ENCODE measurements at places on chromosomes 3 and 15.

- DNase-seq, result no peak
These were observed 466.6 kb downstream of the RAP2B start for GRCh38 chr3:153628591-153628990.

DNA sequence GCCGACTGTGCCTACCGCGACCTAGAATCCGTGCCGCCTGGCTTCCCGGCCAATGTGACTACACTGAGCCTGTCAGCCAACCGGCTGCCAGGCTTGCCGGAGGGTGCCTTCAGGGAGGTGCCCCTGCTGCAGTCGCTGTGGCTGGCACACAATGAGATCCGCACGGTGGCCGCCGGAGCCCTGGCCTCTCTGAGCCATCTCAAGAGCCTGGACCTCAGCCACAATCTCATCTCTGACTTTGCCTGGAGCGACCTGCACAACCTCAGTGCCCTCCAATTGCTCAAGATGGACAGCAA lies 1.4 kb downstream of the ISLR start:
- DNase-seq, result no peak

GRCh38 chr15:90918034-90918788 lies 14.1 kb downstream of the HDDC3 start:
- DNase-seq, result no peak

DNA sequence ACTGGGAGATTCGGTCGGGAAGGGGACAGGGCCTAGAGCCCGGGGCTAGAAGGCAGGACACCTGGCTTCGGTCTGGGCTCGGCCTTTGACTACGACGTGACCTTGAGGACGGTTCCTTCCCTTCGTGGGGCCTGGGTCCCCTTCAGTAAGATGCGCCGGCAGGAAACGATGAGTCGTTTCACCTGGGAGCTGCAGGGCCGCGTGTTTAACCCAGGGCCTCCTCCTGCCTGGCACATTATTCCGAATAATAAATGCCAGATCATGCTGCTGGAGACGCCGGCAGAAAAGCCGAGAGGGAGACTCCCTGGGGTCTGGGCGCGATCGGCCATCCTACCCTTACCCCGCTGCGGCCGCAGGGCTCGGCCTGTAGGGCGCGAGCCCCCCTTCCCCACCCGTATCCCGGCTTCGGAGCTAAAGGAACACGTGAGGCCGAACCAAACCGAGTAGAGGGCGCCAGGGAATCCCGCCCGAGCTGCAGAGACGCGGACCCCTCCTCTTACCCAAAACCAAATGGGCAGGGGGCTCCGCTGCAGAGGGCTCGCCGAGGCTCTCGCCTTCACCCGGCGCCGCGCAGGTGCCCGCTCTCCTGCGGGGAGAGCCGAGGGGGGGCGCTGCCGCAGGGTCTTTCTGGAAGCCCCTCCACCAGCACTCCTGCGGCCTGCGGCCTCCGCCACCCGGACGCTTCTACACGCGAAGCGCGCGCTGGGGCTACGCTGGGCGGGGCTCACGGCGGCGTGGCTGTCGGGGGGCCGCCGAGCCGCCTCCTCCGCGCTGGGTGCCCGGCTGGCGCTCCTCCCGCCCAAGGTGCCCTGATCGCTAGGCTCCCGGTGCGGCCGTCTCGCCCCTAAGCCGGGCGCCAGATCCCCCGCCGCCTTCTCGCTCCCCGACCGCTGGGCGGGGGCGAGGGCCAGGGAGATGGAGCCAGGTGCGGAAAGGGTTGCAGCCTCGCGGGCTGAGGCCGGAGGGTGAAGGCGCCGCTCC lies at the start of gene BDH1:
BDH1 (minus strand) TSS at position 688 of the 981 bp plus-strand sequence. CDS start 9,525 bp downstream, outside the sequence.
- peak; percentile 48 for DNase-seq

GRCh38 chr3:161475206-161475605 lies 21.4 kb upstream of the OTOL1 start:
- DNase-seq, result no peak

- DNase-seq, result no peak
These were observed 32.6 kb downstream of the PLS1 start for GRCh38 chr3:142628801-142629200.

DNA sequence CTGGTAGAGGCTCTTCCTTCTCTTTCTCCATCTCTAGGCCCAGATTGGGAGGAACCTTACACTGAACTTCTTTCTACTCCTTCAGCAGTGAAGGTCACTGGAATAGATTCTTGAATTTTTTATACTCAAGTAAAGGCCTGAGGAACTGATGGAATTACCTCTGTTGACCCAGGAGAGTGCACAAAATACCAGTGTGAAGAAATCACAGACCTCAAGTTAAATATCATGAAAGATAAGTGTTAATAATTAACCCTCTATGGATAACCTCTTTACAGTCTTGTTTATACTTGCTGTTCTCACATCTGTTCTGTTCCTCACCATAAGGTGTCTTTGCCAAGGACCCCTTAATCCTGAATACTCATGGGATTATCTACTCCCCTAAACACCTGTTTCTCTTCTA lies 244.4 kb upstream of the STAC start:
- DNase-seq, result no peak

DNA sequence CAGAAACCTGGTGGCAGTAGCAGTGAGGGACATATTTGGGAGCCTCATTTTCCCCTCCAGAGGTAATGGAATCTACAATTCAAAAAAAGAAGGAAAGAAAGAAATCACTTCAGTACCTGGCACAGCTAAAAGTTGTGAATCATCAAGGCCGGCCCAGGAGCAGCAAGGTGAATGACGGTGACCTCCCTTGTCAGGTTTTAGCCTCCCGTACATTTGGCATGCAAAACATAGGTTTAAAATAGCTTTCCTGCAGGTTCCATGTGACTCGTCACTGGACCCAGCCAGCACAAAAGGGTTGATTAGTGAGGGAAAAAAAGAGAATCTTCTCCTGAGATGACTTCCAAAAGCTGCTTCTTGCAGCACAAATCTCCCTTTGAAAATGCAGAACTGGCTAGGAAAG lies 394.2 kb downstream of the LSAMP start:
- DNase-seq, result no peak

GRCh38 chr15:50046867-50047266 lies 72.2 kb downstream of the ATP8B4 start:
- DNase-seq, result no peak

DNA sequence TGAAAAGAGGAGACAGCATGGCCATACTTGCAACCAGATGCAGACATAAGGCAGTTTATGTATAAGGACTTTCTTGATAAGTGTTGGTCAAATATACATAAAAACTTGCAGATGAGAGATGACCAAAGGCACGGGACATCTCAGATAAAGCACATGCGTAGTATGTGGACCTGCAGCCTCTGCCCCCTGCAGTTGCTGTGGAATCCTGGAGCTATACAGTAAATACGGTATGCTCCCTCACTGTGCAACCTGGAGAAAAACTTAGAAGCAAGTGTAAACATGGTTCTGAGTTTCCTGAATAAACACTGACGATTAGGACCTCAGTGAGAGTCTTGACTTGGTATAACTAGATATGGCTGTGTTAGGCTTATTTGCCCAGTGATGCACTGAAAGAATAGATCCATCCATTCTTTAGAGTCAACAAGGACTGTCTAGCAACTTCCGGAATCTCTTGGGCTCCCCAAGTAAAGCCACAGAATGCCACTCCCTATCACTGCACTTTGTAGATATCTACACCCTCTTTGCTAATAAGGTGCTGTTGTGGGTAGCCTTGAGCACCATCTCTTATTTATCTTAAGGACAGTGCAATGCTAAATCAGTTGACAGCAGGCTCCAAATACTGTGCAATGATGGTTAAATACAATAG lies 40.2 kb downstream of the GJD2 start:
- DNase-seq, result no peak

- DNase-seq, result no peak
These were observed 946.7 kb downstream of the NAALADL2 start for GRCh38 chr3:175805825-175806224.

DNA sequence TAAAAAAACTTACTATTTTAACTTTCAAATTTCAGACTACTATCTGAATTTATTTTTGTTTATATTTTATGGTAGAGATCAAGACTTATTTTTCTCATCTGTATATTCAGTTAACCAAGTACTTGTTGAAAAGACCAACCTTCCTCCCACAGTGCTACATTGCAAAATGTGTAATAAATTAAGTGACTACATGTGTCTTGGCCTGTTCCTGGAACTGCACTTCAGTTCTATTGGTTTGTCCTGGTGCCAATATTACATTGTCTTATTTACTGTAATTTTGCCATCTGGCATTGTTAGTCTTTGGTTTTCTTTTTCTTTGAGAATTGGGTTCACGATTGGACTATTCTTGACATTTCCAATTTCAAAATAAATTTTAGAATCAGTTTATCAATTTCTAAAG lies 138.4 kb upstream of the KCNMB2 start:
- DNase-seq, result no peak

DNA sequence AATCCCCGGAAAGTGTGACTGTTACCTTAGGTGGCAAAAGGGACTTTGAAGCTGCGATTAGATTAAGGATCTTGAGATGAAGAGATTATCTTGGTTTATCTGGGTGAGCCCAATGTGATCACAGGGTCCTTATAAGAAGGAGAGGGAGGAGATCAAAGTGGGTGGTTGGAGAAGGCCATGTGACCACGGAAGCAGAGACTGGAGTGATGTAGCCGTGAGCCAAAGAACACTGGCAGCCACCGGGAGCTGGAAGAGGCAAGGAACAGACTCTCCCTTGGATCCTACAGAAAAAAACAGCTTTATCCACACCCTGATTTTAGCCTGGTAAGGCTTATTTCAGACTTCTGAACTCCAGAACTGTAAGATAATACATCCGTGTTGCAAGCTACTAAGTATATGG lies 29.9 kb downstream of the CRABP1 start:
- DNase-seq, result no peak

GRCh38 chr3:13711911-13712650 lies 163.2 kb downstream of the FBLN2 start:
- DNase-seq, result no peak

DNA sequence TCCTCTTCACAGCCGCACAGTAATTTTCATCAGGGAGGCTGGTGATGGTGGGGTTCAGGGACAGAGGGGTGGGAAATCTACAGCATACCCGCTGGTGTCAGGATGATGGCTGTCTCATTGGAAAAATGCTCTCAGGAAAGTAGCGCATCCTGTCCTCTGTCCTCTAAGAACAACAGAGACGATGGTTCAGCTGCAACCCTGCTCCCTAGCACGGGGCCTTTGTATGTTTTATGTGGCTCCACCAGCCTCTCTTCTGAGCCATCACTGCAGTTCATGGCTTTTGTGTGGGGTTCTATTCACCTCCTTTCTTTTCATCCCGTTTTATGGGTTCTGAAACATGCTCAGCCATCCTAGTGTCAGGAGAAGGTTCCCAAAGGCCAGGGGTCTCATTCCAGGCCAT lies 68.9 kb downstream of the EPHB1 start:
- DNase-seq, result no peak

DNA sequence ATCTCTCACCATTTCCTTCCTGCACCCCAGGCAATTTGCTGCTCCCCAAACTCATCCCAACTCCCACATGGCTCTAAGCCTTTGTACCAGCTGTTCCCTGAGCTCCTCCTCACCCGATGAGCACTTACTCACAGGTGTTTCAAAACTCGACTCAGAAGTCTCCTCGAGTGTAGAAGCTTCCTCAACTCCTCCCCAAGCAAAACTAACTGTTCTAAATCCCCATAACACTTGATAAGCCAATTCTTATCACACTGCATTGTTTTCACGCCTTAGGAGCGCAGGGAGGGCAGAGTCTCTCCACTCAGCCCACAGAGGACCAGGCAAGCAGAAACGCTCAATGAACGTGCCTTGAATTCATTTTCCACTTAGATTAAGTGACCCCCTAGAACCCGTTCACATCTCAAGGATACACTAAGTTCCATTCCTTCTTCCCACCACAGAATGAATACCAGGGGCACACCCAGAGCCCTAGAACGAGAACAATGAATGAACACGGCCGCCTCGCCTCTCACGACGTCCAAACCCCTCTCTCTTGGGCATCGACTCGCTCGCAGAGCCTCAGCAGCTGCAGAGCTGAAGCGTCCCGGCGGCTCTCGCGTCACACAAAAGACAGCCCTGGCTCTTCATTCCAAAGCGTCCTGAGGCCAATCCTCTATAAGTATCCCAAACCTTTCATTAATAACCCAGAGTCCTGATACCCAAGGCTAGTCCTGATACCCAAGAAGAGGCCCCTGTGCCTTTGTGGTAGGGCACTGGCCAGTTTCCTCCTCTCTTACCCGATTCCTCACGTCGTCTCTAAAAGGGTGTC lies 1.1 kb downstream of the RAF1 start:
- peak; percentile 46 for DNase-seq

GRCh38 chr3:95775486-95776094 lies 1038.8 kb upstream of the EPHA6 start:
- DNase-seq, result no peak

GRCh38 chr15:88865498-88866099 lies 29.7 kb downstream of the HAPLN3 start:
- DNase-seq, result no peak

Data from Jurkat, Clone E6-1 (cell line).